Stimulated activated CD4-positive, alpha-beta T cell treated with anti-CD3 and anti-CD28 coated beads, Interleukin-4, amount 100 ng/mL, for 24 hours (primary cell): ENCODE measurements at places on chromosomes 16 and 17.
A peak's percentile ranks its signal among the peaks of the same experiment; 100 is the strongest.

DNA sequence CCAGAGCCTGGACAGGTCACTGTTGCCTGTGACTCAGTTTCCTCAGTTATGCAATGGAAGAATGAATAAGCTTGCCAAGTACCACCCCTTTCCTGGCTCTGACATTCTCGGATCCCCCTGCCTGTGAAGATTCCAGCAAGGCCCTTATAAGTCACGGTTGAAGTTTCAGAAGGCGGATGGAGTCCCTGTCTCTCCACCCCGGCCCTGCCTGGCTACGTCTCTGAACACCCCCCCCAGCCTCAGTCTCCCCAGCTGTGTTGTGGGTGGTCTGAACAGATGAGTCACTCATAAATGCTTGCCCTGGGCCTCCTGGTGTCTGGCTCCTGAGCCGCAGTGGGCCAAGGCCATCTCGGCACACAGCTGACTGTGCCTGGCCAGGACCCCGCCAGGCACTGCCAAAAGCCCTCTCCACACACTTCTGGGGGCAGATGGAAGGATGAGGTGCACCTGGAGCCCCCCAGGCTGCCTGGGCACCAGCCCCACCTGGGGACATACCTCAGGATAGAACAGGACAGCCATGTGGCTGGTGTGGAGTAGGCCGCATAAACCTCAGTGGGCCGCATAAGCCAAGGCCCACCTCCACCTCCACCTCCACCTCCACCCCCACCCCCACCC is 15.4 kb downstream of the VASN start:
- no peak for DNase-seq

GRCh38 chr16:89014403-89015230 is 37.6 kb upstream of the CBFA2T3 start:
- DNase-seq: no peak

- no peak for DNase-seq
Measured at GRCh38 chr16:85998171-85998867, 99.4 kb downstream of the IRF8 start.

DNA sequence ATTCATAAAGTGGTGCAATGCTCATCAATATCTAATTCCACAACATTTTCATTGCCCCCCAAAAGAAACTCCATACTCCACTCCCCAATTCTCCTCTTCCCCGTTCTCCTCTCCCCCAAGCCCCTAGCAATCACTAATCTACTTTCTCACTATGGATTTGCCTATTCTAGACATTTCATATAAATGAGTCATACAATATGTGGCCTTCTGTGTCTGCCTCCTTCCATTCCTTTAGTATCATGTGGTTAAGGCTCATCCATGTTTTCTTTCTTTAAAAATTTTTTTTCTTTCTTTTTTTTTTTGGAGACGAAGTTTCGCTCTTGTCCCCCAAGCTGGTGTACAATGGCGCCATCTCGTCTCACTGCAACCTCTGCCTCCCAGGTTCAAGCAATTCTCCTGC is 56.3 kb upstream of the HAS3 start:
- no peak for DNase-seq

DNA sequence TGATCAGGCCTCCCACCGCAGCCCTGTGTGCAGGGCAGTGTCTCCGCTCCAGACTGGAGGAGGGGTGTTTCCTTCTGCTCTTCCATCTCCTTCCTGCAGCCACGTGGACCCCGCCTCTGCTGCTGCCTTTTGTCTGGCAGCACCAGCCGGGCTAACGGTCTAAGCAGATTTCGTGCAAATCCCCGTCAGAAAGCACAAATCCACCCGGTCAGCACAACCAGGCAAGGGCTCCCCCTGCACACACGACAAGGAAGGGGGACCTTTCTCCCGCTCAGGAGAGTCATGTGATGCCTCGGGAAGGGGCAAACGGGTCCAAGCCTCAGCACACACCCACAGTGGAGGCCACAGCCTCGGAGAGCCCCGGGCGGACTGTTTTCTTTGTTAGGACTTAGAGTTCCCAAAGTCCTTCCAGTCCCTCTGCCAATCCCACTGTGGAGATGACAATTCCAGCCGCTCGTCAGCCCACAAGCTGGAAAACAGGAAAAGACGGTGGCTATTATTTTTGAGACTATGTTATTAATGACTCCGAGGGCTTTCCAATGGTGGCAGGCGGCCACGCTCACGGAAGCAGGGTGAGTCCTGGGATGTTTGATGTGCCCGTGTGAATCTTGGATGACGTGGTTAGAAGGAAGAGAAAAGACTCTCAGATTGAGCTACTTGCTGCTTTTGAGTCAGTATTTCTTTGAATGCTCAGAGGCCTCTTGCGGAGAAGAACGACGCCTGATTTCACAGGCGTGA is 22.5 kb upstream of the MEAK7 start:
- DNase-seq: no peak

DNA sequence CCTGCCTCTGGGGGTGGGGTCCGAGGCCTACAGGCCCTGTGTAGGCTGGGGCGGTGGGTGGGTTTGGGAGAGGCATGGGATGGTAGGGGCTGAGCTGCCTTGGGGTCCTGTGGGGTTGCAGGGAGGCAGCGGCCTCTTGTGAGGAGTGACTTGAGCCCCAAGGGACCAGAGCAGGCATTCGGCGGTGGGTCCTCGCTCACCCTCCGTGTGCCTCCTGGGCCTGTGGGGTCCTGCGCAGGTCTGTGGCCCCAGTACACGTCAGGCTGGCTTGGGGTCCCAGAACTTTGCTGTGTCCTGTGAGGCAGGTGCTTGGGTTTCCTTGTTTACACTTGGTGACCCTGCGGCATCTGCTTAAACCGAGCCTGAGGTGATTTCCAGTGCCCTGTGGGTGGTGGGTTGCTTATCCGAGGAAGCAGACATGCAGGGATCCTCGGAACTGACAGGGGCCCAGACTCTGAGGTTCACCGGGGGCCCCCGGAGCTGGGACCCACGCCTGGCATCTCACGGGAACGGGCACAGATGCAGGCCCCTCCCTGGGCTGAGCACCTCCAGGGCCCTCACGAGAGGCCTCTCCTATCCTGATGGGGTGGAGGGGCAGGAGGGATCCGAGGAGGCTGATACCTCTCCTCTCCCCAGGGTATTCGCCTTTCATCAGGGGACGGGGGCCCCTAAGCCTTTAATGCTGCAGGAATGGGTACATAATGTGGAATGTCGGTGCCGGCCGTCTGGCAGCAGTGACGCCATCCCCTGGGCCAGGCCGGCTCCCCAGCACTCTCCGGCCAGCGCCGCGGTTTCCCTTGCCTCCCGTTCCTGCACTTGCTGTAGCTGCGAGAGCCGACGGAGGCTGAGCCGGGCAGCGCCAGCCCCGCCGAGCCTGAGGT is 7.7 kb downstream of the METRNL start:
- DNase-seq: no peak

- no peak for DNase-seq
Measured at GRCh38 chr16:86881861-86882273, 303.5 kb downstream of the FOXL1 start.

- no peak for DNase-seq
Measured at GRCh38 chr17:39536468-39536867, 71.3 kb downstream of the NEUROD2 start.

DNA sequence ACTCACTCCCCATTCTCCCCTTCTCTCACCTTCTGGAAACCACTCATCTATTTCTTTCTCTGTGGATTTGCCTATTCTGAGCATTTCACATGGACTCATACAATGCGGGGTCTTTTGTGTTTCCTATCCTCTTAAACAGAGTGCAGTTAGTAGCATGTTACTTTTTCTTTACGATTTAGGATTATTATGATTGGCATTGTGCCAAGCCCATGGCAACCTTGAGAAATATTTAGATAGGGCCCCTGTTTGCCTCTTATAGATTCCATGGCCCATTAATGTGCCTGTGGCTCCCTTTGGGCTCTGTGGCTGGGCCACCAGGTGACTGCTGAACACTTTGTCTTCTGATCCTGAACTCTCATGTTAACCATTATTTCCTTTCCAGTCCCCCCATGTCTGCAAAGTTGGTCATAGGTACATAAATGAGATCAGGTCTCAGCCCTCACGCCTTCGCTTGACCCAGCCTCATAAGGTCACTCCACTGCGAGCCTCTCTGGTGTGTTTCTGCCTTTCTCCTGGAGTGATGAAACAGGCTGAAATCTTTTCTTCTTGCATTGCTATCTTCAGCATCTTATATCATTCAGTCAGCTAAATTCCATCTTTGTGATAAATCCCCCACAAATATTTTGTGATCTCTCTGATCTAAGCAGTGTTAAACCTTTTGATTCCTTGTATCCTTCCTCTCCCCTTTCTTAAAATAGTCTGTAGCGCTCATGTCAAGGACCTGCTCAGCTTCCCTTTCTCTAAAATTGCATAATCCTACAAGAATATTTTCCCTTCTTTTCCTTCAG is 44.0 kb downstream of the MYH3 start:
- no peak for DNase-seq

DNA sequence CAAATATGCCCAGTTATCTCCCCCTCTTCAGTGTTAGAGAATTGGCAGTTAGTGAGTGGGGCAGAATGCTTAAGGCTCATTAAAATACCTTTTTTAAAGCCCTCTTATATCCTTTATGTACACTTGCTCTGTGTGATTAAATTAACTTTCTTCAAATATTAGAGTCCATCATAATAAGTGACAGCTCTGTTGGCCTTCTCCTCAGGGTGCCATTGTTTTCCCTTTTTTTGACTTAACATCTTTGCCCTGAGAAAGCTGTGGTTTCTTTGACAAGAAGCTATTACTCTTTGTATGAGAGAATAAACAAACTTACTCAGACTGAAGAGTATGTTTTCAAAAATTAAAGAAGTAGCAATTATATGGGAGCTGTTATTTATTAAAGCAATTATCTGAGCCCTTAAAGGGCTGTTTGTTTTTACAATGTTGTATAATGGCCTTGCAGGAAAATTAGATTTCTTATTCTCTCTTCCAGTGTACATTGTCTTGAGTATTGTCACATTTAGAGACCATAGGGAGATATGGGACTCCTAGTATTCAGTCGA is 13.4 kb downstream of the RBBP6 start:
- no peak for DNase-seq

DNA sequence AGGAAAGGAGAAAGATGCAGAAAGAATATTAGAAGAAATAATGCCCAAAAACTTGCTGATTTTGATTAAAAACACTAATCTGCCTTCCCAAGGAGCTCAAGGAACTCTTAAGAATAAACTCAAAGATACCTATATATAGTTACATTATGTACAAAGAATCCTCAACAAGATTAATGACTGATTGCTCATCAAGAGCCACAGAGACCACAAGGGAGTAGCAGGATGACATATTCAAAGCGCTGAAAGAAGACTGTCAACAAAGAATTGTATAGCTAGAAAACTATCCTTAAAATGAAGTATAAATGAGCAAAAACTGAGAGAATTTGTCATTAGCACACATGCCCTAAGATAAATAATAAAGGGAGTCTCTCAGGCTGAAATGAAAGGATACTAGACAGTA is 6.2 kb downstream of the LPCAT2 start:
- no peak for DNase-seq

GRCh38 chr16:1102921-1103635 is 7.0 kb upstream of the C1QTNF8 start:
- peak; percentile 71 for DNase-seq

GRCh38 chr17:40090237-40091119 is 9.9 kb downstream of the NR1D1 start:
- DNase-seq: no peak

DNA sequence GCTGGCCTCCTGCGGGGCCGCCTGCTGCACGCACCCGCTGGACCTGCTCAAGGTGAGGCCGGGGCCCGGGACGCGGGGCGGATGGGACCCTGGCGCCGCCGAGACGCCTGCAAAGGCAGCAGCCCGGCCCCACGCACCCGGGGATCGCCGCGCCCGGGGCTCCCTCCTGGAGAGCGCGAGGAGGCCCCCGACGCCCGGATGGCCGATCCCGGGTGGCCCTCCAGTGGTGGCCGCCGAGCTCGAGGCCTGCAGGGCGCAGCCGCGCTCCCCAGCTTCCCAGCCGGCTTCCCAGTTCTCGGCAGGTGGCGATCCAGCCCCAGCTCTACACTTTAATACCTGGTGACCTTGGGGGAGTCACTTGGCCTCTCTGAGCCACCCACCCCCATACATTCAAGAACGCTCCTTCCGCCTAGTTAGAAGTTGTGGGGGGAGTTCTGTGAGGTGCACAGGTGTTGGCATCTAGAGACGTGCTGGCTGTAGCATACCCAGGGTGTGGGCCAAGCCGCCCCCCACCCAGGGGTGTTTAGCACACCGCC is 452 bp downstream of the SLC25A10 start:
- DNase-seq: no peak

DNA sequence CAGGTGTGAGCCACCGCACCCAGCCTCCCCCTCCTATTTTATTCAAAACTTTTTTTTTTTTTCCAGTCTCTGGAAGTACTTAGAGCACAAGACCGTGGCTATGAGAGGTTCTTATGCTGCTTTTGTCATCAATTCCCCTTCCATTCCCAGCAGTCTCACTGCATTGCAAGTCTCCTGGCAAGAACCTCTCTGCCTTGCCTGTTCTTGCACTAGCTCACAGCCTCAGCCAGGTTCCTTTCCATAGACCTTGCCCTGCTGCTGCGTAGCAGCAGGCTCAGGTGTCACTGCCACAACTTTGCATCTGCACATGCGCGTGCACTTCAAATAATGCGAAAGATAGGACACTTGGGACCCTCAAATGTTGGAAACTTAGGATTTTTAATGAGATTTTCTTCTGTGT is 15.6 kb downstream of the ATP6V0A1 start:
- DNase-seq: no peak

DNA sequence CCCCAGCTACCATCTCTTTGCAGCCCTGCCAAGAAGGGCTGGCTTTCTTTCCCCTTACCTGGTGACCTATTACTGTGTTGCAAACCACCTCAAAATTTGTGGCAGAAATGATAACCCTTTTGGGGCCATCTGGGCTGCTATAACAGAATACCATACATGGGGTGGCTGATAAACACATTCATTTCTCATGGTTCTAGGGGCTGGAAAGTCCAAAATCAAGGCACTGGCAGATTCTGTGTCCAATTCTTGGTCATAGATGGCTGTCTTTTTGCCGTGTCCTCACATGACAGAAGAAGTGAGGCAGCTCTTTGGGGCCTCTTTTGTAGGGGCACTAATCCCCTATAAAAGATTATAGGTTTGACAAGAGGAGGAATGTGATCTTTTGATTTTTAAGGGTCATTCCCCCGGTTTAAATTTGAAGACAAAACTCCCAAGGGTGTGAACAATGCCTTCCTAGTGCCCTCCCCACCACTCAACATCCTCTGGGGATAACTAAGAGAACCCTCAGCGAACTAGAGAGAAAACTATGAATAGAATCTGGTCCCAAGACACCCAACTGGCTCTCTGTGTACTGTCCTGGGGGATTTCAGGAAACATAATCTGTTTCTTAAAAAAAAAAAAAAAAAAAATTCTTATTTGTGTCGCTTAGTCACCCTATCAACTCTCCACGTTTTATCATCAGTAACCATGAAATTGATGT is 1.7 kb upstream of the METTL22 start:
- no peak for DNase-seq

DNA sequence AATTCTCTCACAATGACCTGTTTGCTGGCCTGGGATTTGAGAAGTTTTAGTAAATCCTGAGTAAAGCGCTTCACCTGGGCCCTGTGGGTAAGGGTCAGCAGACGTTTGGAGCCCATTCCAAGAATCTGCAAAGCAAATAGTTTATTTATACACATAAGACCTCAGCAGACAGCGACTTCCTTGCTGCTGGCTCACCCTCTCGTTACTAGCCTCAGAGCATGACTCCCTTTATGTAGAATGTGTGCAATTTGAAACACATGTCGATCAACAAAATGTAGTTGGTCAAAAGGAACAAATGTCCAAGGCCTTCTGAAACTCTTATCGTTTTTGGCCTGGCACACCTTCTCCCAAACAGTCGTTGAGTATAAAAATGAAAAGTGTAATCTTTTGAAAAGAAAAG is 31.3 kb downstream of the MARF1 start:
- no peak for DNase-seq

GRCh38 chr16:85321509-85322271 is 209.4 kb upstream of the CIBAR2 start:
- DNase-seq: no peak
